ENCODE measurements at places on chromosomes 6 and 20.

DNA sequence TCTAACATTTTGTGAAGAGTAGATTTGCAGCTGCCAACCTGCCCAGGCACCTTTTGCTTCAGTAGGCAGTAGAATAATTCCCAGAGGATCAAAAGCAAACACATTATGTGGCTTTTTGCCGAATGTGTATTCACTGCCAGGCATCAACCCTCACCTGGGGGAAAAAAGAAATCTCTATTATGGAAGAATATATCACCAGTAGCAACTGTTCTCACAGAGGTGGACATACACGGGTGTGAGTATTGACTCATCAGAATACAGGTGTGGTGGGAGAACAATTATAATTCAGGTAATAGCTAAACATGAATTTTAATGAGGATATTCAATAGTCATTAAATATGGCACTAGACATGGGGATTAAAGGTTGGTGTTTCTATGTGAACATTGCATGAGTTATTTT lies 910.7 kb downstream of the TFAP2A start:
- no peak for DNase-seq

GRCh38 chr20:18717062-18717461 lies 96.5 kb upstream of the SCP2D1 start:
- DNase-seq = no peak

- DNase-seq = no peak
Measured at GRCh38 chr6:136304410-136304809, 14.8 kb upstream of the BCLAF1 start.

DNA sequence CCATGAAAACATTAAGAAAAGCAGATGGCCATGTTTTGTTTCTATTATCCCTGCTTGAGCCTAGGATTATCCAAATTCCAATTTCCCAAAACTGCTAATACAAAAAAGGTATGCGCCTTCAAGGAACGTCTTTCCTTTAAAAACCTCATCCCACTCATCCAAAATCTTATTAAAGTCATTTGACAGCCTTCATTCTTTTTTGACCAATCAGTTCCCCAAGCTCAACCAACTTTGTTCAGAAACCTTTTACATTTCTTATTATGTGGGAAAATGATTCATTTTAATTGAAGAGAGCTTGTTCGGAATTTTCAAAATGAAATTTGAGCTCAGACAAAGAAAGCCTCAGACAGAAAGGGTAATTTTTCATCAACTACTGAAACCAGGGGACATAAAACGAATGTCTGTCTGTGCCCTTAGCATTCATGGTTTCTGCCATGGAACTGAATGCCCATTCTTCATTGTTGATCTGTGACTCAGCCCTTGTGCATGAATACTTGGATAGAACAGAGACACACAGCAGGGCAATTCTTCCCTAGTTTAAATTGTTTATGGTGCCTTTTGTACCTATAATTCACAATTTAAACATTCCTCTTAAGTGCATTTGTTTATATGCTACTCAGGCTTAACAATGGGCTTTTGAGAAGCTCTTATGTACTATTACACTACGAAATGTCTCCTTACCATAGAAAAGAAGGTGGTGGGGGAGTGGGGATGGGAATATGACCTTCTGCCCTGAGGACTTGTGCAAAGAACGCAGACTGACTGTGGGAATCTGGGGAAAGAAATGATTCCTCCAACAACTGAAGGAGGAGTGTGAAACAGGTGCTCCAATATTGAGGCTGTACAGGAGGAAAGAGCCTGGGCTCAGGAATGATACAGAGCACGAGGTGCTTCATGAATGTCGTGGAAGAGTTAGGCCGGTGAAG lies 49.8 kb upstream of the ERVFRD-1 start:
- no peak for DNase-seq

GRCh38 chr6:11682561-11682975 lies 96.0 kb downstream of the ADTRP start:
- no peak for DNase-seq

GRCh38 chr20:63185215-63185796 lies 30.6 kb downstream of the YTHDF1 start:
- DNase-seq = no peak

DNA sequence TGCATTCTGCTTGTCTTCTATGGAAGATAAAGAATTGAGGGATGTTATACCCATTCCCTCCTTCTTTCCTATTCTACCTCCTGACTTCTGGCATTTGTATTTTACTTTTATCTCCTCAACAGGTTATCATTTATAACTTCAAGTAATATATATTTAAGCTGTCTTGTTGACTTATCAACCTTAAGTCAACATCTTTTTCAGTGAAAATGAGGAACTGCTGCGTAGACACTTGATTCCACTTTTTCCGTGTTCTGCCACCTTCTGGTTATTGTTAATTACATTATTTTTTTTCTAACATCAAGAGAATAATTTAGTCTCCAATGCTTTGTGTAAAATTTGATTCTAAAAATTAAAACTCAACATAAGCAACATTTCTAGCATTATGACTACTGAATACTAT lies 107.5 kb downstream of the PRKN start:
- DNase-seq = no peak

- no peak for DNase-seq
Measured at GRCh38 chr6:127520066-127520465, 931 bp upstream of the MTCL3 start.

DNA sequence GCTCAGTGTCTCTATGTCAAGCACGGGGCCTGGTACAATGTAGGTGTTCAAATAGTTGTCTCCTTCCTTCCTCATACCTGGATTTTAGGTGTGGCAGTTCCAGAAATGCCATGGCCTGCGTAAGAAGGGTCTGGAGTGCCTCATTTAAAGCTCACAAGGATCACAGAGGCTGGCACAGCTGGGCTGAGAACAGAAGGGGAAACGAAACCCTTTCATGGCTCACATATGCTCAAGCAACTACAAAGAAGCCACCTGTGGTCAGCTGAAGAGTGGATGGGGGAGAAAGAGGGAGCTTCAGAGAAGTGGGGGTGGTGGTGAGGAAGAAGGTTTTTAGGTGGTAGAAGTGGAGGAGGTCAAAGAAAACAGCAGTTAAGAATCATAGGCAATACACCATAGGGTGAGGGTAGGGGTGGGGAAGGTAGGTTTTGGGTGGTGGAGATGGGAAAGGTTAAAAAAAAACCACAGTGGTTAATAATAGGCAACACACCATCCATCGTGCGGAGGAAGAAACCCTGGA lies 17.0 kb upstream of the TOP1 start:
- no peak for DNase-seq

DNA sequence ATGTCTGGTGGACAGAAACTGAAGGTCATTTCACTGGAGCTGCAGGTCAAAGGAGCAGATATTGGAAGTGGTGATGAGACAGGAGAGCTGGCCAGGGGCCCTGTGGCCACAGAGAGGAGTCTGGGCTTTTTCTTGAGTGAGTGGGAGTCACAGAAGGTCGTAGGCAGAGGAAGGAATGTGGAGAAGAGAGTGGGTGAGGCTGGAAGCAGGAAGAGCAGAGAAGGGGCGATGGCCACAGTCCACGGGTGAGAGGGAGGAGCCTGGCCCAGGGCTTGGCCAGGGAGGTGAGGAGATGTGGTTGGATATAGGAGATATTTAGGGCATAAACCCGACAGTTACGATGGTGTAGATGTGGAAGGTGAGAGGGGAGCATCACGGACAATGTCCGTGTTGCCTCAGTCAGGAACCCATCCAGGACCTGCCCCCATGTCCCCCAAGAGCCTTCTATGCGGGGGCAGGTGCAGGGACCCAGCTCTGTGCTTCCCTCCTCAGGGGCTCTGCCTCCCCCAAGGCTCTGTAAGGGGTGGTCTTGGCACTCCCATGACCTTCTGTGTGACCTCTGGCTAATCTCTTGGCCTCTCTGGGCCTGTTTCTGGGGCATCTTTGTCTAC lies 150.5 kb upstream of the PTPN1 start:
- no peak for DNase-seq
